Aorta (tissue), 5 donors: ENCODE measurements at places on chromosomes 7 and 10. TPM values are rescaled to one million over a fixed set of nuclear protein-coding genes. Genes with fewer than 3 reads are reported as not detected.

WNT8B gene
- total RNA-seq = not detected

CLDN4 gene
- total RNA-seq = 0.84 TPM

C7orf33 gene
- not detected for total RNA-seq

TLX1 gene
- not detected for total RNA-seq

DNA sequence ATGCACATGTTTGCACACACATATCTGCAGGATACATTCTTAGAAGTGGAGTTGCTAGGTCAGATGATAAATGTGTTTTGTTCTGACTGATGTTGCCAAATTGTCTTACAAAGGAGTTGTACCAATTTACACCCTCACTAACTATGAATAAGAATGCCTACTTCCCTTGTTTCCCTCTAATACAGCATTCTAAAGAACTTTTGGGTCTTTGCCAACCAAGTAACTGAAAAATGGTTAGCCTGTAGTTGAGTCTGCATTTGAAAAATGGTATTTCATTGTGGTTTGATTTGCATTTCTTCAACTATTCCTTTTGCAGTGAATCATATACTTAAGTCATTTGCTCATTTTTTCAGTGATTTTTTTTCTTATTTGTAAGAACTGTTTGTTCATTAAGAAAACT is 48.4 kb downstream of the TMEM26 start:
- no peak for DNase-seq

DNA sequence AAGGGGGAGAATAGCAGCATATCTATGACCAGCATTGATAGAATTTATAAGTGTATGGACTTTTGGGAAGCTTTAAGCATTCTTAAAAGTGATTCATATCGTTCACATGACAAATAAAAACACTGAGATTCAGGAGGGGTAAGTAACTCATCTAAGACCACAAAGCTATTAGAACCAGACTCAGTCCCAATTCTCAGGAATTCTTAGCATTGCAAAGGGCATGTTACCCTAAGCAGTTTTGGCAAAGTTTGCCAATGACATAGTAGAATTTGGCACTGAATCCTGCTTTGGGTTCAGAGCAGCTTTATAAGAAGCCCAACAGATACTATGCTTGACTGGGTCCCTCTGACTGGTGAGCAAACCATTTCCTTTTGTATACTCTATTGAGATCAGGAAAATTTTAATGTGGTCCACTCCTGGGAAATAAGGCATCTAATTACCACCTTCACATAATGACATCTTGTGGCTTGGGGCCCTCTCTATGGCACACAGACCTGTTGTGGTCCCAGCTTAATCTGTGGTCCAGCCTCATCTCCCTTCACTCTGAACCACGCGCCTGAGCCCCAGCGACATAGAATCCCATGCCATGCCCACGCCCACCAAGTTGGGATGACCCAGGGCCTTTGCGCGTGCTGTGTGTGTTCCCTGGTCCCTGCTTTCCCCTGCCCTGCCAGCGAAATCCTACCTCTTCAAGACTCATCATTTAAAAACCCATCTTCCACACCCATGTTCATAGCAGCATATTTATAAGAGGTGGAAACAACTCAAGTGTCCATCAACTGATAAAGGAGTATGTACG is 37.5 kb upstream of the DOCK1 start:
- DNase-seq = no peak

GRCh38 chr10:89392974-89393373 is 551 bp downstream of the IFIT1 start:
- DNase-seq = no peak

DNA sequence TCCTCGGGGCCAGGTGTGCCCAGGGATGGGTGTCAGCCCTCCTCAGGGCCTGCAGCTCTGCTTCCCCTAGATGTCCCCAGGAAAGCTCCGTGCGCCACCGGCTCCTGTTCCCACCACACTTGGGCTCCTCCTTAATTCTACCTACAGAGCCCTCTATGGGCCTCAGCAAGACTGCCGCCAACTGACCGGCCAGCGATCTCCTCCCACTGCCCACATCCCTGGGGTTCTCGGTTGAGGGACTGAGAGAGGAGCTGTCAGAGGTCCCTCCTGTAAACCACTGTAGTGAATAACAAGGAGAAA is 5.3 kb upstream of the LDB3 start:
- peak; percentile 68 for DNase-seq

DNA sequence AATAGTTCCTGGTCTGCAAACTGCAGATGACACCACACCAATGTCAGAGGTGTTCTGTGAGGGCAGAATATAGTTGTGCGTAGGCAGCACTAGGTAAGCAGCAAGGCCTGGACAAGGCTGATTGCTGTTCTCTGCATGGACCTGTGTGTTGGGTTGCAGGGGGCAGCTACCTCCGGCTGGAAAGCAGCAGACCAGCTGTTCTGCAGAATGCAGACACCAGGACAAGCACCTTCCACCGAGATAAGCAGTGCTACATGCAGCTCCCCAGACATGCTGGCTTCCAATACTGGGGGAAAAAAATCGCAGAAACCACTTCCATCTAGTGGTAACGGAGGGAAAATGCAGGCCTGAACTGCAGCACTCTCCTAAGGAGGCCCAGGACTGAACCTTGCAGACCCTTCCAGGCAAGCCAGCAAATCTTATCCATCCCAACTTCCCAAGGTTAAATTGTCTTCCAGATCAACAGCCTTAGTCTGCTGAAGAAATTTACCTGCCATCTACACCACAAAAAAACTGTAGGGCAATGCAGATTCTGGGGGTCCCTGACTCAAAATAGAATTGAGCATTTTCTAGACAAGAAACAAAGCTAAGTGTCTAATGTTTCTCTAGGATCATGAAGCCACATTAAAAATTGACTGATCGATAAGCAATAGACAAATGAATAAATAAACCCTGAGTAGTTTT is 50.5 kb upstream of the COBL start:
- no peak for DNase-seq

- DNase-seq = peak; percentile 91
Observed at GRCh38 chr10:103618575-103619423, 125.3 kb downstream of the NEURL1 start.

DNA sequence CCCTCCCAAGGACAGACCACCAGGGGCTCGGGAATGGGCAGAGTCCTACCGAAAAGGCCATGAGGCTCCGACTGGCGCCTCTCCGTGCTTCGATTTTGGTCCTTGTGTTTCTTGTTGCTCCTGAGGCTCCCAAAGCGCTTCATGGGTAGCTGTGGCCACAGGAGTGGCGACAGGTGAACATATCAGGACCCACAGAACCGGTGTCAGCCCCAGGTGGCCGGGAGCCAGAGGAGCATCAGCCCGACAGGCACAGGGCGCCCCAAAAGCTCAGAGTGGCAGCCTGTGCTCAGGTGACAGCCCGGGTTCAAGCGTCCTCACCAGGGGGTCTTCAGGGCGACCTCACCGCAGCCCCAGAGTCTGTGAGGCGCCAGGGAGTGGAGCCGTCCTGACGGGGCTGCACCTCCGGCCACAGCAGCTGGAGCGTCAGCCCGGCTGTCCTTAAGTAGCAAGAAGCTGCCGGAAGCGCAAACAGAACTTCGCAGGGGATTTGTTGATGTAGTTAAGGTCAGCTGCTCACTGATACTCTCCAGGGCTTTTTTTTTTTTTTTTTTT is 141.0 kb downstream of the PRKAG2 start:
- DNase-seq = peak; percentile 69

DNA sequence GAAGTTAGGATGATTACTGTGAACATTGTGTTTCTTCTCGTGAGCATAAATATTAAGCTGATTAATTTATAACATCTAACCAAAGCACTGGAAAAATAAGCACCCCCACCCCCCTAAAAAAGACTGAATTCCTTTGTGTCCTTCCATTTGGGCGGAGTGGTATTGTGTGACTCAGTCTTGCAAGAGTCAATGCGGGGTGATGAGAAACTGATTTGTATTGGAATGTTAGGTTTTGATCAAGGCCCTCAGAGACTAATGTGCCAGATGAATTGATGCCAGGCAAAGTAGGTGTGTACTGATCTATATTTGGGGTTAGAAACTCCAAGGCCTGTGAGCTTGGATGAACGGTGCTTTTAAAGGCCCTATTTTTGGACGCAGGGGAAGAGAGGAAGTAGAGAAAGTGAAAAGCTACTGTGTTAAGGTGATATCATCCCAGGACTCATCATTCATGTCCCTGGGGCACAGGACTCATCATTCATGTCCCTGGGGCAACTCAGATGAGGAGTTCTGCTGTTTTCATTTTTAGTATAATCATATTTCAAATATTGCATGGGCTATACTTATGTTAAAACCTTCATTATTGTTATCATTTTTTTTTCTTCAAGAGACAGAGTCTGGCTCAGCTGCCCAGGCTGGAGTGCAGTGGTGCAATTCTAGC is 61.3 kb upstream of the PTN start:
- no peak for DNase-seq

DNA sequence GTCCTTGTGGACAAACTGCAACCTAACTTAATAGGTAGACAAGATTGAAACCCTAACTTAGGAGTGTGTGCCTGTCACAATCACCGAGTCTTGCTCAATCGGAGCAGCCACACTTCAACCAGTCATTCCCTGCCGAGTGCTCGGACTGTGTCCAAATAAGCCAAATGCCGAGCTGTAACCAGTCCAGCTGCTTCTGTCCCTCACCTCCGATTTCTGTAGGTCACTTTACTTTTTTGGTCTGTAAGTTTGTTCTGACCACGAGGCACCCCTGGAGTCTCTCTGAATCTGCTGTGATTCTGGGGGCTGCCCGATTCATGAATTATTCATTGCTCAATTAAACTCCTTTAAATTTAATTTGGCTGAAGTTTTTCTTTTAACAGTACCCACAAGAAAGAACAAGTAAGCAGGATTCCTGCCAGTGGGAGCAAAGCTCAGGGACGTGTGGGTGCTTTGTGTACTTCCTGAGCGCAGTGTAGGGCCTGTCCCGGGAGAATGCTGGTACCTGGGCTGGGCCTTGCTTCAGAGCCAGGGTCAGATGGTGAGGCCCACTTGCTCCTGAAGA is 140.1 kb downstream of the ACTR3B start:
- DNase-seq = no peak

- DNase-seq = no peak
Observed at GRCh38 chr10:1416456-1417037, 320.8 kb downstream of the ADARB2 start.

GRCh38 chr10:30781670-30782121 is 152.1 kb upstream of the LYZL2 start:
- DNase-seq = no peak

GRCh38 chr10:75550191-75550590 is 118.8 kb downstream of the LRMDA start:
- DNase-seq = no peak

DNA sequence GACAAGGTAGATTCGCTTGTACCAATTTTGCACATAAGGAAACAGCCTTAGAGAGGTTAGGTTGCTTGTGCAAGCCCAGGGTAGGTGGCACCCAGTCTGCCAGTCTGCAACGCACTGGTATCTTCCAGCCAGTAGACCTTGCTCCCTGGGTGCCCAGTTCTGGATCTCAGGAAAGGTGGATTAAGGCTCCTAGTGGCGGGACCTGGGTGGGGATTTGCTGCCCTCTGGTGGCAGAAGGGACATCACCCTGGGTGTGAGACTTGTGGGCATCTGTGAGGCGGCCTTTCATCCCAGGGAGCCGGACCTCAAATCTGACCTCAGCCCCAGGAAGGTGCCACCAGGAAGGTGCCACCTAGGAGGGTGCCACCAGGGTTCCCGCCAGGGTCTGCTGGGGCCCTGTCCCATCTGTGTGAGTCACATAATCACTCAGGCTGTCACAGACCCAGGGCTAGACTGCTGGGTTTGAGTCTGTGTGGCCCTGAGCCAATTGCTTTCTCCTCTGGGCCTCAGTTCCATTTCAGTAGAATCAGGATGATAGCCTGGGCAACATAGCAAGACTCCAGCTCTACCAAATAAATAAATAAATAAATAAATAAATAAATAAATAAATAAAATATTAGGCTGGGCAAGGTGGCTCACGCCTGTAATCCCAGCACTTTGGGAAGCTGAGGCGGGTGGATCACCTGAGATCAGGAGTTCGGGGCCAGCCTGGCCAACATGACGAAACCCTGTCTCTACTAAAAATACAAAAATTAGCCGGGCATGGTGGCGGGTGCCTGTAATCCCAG is 5.3 kb upstream of the PRKRIP1 start:
- peak; percentile 87 for DNase-seq

DNA sequence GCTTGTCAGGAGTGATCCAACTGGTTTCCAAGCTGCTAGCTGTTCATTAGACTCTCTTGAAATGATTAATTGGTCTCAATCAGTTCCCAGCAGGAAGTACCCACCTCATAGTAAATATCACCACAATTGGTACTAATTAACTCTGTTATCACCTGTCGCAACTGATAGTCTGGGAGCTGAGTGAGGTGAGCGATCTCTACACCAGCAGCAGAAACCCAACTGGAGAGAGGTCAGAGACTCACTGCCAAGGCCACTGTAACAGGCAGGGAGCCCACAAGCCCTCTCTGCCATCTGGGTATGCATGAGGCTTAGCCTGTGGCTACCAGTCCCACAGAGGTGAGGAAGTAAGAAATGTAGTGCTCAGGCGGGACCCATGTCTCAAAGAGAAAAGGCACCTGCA is 245.5 kb downstream of the DYNC1I1 start:
- no peak for DNase-seq
